Lung (tissue), 17 donors: ENCODE measurements at places on chromosomes 6 and 20. TPM values are rescaled to one million over a fixed set of nuclear protein-coding genes. Genes with fewer than 3 reads are reported as not detected.

GRCh38 chr6:136684466-136684865 lies 107.8 kb downstream of the MAP3K5 start:
- no peak overlapping the region for H3K27ac ChIP-seq
- no peaks in the 10 kb centered on the region for H3K27me3 ChIP-seq
- DNase-seq, result no peak
- no peak overlapping the region for H3K4me3 ChIP-seq
- no peaks in the 10 kb centered on the region for H3K36me3 ChIP-seq

- H3K4me3 ChIP-seq, result no peak overlapping the region
- no peaks in the 10 kb centered on the region for H3K36me3 ChIP-seq
- DNase-seq, result no peak
- peaks cover 4% of the 10 kb centered on the region for H3K4me1 ChIP-seq
Measured at GRCh38 chr6:113181164-113181563, 676.0 kb upstream of the MARCKS start.

Gene SCGN
- total RNA-seq, result 2.7 TPM

Gene BTN1A1
- total RNA-seq, result 0.06 TPM

Gene LTA
- total RNA-seq, result 0.54 TPM

Gene BTBD3
- 67.9 TPM for total RNA-seq

- H3K4me1 ChIP-seq, result no peaks in the 10 kb centered on the region
- H3K4me3 ChIP-seq, result no peak overlapping the region
- no peaks in the 10 kb centered on the region for H3K27me3 ChIP-seq
- H3K27ac ChIP-seq, result no peak overlapping the region
- DNase-seq, result no peak
Measured at GRCh38 chr6:110041126-110041525, 63.0 kb downstream of the GPR6 start.

DNA sequence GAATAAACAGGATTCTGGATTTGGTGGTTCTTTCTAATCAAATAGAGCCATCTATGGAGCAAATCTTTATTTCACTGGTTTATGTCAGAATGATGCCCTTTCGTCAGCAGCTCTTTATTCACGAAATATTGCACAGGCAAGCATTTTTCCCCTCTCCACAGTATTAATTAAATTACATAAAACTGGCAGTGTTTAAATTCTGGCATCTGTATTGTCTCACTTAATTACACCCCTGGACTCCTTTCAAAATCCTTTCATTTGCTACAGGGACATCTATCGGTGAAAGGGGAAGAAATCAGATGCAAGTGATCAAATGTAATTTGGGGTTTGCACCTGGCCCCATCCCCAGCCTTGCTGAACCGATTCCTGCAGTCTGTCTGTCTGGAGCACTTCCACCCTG lies 801.9 kb downstream of the QKI start:
- H3K4me3 ChIP-seq, result no peak overlapping the region
- no peak overlapping the region for H3K27ac ChIP-seq
- peak; percentile 23 for DNase-seq

DNA sequence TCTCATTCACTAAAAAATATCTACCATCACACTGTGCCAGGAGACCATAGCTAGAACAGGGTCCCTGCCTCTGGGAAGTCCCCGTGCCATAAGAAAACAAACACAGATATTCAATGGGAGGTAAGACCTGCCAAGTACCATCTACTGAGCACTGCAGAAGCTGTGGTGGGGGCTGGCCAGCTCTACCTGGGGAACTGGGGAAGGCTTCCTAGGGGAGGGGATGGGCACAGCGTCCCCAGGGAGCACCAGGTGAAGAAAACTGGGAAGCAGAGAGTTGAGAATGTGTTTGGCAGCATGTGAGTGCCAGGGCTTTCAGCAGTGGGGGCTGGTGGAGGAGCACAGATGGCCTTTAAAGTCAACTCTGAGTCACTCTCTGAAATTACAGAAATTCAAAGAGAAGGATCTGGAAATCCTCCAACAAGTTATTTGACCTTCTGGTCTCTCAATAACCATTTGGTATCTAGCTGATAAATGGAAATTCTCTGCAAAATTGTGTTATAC lies 85.2 kb downstream of the SHLD1 start:
- H3K27ac ChIP-seq, result peak overlapping the region; percentile 46
- H3K4me1 ChIP-seq, result peaks cover 8% of the 10 kb centered on the region
- DNase-seq, result peak; percentile 38
- H3K36me3 ChIP-seq, result no peaks in the 10 kb centered on the region
- no peaks in the 10 kb centered on the region for H3K27me3 ChIP-seq
- no peak overlapping the region for H3K4me3 ChIP-seq

DNA sequence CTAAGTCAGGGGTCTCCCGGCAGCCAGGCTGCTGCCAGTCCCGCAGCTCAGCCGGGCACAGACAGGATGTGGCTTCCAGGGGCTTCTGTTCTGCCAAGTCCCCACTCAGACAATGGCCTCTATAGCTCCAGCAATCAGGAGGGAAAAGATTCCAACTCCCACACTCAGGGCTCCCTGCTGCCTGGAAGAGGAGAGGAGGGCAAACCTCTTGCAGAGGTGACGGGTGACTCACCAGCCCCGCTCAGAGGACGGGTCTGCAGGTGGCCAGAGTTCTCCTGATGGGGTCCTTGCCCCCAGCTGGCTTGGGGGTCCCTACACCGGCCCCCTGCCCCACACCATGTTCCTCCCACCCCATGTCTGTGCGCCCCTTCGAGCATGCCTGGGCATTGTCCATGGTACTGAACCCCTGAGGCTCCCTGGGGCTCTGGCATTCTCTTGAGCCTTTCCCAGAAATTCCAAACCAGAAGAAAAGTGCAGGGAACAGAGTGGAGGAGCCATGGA lies 32.6 kb downstream of the NTSR1 start:
- H3K27ac ChIP-seq, result peak overlapping the region; percentile 65
- H3K4me3 ChIP-seq, result no peak overlapping the region

- H3K27ac ChIP-seq, result no peak overlapping the region
- H3K4me3 ChIP-seq, result no peak overlapping the region
- DNase-seq, result no peak
- H3K36me3 ChIP-seq, result no peaks in the 10 kb centered on the region
Measured at GRCh38 chr20:2338411-2339066, 42.2 kb upstream of the TGM6 start.

GRCh38 chr6:5851261-5851757 lies 155.4 kb downstream of the NRN1 start:
- no peak overlapping the region for H3K27ac ChIP-seq
- peak; percentile 75 for DNase-seq
- H3K27me3 ChIP-seq, result no peaks in the 10 kb centered on the region
- H3K36me3 ChIP-seq, result no peaks in the 10 kb centered on the region
- peak overlapping the region; percentile 43 for H3K4me3 ChIP-seq

DNA sequence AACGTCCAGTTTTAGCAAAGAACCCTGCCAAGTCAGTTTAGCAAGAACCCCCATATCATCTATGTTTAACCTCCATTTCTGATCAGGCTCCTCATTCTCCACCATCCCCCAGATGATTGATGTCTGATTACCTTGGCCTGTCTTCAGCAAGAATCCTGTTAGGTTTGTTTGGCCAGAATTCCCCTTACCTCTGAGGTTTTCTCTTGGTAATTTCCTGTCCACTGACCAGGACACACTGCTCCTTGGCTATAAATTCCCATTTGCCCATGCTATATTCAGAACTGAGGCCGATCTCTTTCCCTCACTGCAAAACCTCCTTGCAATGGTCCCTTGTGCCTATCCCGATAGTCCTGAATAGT lies 27.0 kb downstream of the ZNF311 start:
- no peaks in the 10 kb centered on the region for H3K4me1 ChIP-seq
- H3K4me3 ChIP-seq, result no peak overlapping the region
- no peaks in the 10 kb centered on the region for H3K36me3 ChIP-seq

Gene WASF1
- total RNA-seq, result 2.9 TPM

GRCh38 chr20:33309631-33310030 lies 26.6 kb downstream of the BPIFB1 start:
- H3K36me3 ChIP-seq, result no peaks in the 10 kb centered on the region
- no peak overlapping the region for H3K4me3 ChIP-seq

DNA sequence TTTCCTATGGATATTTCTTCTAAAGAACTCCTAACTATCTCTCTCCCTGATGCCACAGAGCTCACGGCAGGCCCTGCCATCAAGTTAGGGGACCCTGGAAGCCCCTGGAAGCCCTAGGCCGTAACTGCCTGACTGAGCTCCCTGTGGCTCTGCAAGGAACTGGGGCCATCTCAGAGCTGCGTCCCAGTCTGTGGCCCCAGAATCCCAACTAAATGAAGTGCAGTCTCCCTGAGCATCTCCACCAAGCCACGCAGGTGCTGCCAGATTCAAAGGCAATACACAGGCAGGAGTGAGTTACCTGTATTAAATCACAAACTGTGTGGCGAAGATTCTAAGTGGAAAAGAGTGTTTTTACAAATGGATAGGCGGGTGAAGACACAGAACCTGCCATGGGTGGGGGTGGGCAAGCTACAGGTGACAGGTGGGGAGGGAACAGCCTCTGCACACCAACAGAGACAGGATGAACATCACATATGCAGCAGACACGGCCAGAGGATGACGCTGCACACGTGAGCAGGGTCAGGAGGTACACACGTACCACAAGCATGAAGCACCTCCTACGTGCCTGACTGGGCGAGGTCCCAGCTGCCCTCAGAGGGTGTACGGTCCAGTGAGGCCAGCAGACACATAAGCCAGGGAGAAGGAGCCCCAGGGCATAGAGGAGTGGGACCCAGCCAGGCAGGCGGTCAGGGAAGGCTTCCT lies 358.5 kb downstream of the ZFAND3 start:
- H3K36me3 ChIP-seq, result no peaks in the 10 kb centered on the region
- no peak overlapping the region for H3K27ac ChIP-seq
- no peaks in the 10 kb centered on the region for H3K4me1 ChIP-seq
- no peak overlapping the region for H3K4me3 ChIP-seq
- DNase-seq, result no peak

GRCh38 chr6:45843848-45844521 lies 171.7 kb downstream of the CLIC5 start:
- H3K4me1 ChIP-seq, result no peaks in the 10 kb centered on the region
- no peak for DNase-seq
- H3K36me3 ChIP-seq, result no peaks in the 10 kb centered on the region
- no peaks in the 10 kb centered on the region for H3K27me3 ChIP-seq
- H3K27ac ChIP-seq, result no peak overlapping the region
- no peak overlapping the region for H3K4me3 ChIP-seq

DNA sequence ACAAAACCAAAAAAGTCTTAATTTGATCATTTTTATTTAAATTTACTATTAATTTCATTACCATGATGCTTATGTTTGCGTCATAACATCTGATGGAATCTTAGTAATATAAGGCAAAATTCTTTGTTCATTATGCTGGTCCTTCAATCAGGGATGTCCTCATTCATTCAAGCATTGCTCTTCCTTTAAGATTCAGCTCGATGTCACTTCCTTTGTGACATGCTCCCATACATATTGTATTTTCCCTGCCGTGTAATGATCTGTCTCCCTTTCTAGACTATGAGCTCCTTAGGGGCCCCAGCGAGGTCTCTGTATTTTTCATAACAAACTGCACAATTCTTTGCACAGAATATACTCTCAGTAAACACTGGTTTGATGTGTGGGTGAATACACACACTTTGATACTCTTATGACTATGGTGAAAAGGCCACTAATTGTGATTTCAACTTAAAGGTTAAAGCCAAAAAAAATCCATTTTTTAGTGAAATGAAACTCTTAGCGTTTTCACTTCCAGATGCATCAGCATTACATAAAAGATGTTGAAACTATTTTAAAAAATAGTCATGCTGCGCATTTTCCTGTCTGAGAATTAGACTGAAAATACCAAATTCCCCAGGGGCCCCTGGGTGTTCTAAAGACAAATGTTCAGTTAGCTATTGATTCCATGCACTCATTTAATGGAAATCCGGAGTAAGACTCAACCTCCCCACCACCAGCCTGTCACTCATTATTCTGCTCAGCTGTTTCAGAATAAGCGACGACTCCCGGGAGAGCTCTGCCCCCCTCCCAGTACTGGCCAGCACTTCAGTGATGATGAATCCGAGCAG lies 169.7 kb downstream of the ATXN1 start:
- no peak for DNase-seq
- H3K36me3 ChIP-seq, result no peaks in the 10 kb centered on the region
- H3K4me3 ChIP-seq, result no peak overlapping the region
- H3K27me3 ChIP-seq, result no peaks in the 10 kb centered on the region

Gene MLN
- total RNA-seq, result not detected

Gene PGC
- total RNA-seq, result 19.2 TPM

GRCh38 chr6:161050134-161050765 lies 58.7 kb downstream of the MAP3K4 start:
- no peak overlapping the region for H3K4me3 ChIP-seq
- H3K36me3 ChIP-seq, result peaks cover 7% of the 10 kb centered on the region
- no peak for DNase-seq
- H3K4me1 ChIP-seq, result no peaks in the 10 kb centered on the region
- no peaks in the 10 kb centered on the region for H3K27me3 ChIP-seq
